ENCODE measurements at places on chromosomes 6 and 20. TPM values are rescaled to one million over a fixed set of nuclear protein-coding genes. Genes with fewer than 3 reads are reported as not detected.

The PRR18 gene
- 0.07 TPM for total RNA-seq

The SNAP91 gene
- not detected for total RNA-seq

The KHDC1 gene
- total RNA-seq: 7.1 TPM

The SPDEF gene
- not detected for total RNA-seq

The LY86 gene
- 0.53 TPM for total RNA-seq

The TRIM38 gene
- 10.8 TPM for total RNA-seq

The NELFE gene
- 90.6 TPM for total RNA-seq

The B4GALT5 gene
- 39.1 TPM for total RNA-seq

The SLC35B3 gene
- 11.0 TPM for total RNA-seq

The SCRT2 gene
- not detected for total RNA-seq

The WFDC13 gene
- total RNA-seq: not detected

The GNMT gene
- 0.51 TPM for total RNA-seq
